ENCODE measurements at places on chromosomes 5 and 9. TPM values are rescaled to one million over a fixed set of nuclear protein-coding genes. Genes with fewer than 3 reads are reported as not detected.
A peak's percentile ranks its signal among the peaks of the same experiment; 100 is the strongest.

The SMC2 gene
- total RNA-seq, result 74.0 TPM

The ANKRD55 gene
- not detected for total RNA-seq

The HAND1 gene
- total RNA-seq, result not detected

The DNM1 gene
- 20.6 TPM for total RNA-seq

The GARIN3 gene
- total RNA-seq, result not detected

The ECM2 gene
- total RNA-seq, result not detected

The PCDHA5 gene
- 0.10 TPM for total RNA-seq

The C7 gene
- total RNA-seq, result not detected

DNA sequence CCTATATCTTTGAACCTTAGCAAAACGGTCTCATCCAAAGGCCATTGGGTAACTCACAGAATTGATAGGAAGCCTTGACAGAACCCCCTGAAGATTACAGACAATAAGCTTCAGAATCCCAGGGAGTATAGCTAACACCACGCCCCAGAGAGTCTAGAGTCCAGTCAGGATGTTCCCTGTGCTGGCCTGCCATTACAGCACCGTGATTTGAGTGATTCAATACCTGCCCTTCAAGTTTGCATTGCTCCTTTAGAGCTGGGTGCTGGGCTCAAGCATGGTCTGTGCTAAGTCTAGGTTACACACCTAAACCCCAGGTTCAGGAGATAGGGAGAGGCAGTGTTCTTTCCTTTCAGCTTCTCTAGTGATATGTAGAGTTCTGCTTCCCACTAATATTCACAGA is 90.5 kb downstream of the RASEF start:
- DNase-seq, result no peak

DNA sequence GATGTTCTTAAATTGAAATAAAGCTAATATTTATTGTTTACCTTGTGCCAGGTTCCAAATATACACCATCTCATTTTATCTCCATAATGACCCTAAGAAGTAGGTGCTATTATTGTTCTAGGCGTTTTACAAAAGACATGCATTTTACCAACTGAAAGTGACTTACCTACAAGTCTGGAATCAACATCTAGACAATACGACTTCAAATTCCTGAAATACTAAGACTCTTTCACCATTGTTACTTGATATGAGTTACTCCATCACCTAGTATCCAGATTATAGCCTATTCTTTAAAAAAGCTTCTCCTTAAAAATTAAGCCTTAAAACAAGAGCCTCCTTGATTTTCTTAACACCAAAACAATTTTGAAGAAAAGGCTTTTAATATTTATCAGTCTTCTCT is 13.3 kb downstream of the HACD4 start:
- no peak for DNase-seq

DNA sequence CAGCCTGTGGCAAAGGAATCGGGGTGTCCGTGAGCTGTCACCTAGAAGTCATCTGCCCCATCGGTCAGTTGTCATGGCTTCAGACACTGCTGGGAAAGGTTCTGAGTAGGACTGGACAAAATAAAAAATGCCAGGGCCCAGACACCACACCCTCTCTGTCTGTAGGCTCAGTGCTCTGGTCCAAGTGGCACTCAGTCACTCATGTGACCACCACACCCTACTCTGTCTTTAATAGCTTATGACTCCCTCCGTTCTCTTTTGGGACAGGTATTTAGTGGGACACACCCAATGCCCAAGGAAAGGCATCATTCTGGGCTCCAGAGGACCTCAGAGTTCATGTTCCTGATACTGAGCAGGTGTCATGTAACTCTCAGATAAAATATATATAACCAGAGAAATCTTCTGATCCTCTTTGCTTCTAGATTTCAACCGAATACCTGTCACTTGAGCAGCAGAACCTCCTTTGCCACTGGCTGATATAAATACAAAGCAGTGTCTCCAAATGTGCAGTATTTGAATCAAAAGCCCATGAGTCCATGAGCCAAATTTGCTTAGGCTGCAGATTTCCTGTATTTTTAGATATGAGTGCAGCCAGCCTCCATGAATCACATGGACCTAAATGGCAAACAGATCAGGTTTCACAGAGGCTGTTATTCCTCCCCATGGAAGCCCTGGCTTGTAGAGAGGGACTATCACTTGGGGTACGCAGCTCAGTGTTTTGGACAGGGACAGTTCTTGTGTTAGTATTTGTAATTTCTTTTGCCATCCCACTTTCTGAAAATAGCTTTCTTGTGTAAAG is 272.0 kb downstream of the ARHGAP26 start:
- DNase-seq, result no peak

DNA sequence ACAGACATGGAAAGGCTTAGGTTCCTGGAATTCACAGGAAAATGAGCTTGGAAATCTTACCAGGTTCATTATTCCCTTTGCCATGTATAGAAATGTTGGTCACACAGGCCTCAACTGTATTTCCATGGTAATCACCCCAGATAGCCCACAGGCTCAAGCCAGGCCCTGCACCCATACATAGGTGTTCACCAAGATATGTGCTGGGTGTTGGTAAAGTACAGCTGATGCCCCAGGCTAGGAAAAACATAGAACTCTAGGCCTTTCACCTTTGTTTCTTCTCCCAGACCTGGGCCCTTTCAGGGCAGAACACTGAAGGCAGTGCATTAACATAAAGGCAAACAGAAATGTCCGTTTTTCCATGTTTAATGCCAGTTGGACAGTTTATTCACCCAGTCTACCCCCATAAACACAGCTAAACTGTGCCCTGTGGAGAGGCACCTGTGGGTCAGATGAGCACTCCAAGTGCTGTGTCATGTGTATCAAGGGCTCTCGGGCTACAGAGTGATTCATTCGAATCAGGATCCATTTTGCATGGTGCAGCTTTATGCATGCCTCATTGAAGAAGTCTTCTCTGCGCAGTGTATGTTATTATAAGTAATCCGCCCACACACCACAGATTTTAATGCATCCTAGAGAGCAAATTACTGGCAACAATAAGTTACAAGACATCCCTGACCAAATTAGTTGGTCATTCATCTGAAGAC is 93.4 kb upstream of the SLC30A5 start:
- no peak for DNase-seq

- DNase-seq, result no peak
Observed at GRCh38 chr9:22175972-22176545, 167.0 kb upstream of the CDKN2B start.

DNA sequence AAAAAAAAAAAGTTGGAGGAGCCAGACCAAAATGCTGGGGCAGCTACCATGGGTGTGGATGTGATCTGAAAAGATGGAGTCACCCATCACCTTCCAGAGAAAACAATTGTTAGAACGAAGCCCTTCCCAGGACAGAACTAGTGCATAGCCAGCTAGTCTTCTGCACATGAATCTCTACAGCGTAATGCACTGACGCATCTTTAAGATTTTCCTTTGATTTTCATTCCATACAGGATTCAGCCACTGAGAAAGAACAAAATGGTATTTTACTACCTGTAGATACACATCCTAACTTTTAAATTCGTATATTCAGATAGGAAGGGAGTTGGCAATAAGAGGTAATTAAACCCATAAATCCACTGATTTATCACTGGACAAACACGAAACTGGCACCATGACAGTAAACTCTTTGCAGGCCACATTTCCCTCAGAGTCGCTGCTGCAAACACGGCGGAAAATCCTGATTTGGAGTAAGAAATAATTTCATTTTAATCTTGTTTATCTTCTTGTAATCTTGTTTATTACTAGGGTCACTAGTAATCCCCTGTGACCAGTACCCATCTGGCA is 206.6 kb downstream of the SPOCK1 start:
- no peak for DNase-seq

DNA sequence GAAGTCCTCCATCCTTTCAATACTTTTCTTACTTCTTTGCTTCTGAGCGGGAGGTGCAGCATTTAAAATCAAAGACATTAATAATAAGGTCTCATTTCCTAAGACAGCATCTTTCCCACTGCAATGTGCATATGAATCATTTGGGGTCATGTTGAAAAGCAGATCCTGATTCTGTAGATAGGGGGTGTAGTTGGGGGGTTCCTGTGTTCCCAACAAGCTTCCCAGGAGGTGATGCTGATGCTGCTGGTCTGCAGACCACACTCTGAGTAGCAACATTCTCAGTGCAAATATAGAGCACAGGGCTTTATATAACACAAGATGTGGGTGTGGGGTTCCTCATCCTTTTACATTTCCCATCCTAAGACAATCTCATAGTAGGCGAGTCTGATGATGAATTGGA is 126.5 kb upstream of the PALM2AKAP2 start:
- peak; percentile 20 for DNase-seq

DNA sequence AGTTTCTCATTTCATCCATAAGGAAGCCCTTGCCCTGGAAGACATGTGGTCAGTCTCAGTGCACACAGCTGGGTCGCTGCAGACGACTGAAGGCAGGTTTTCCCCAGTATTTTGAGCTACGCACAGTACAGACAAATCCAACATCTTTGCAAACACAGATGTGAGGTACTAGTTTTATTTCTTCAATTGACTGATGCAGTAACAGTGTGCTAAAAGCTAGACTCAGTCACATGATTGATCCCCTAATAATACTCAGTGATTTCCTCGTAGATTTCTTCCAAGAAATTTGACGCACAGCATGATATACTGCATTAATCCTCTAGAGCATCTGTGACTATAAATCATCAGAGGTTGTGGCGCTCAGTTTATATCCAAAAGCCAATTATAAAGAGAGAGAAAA is 346.1 kb downstream of the DIRAS2 start:
- no peak for DNase-seq

GRCh38 chr5:87877495-87877894 is 391.1 kb downstream of the TMEM161B start:
- no peak for DNase-seq

GRCh38 chr9:114602620-114603019 is 8.5 kb upstream of the TMEM268 start:
- no peak for DNase-seq

DNA sequence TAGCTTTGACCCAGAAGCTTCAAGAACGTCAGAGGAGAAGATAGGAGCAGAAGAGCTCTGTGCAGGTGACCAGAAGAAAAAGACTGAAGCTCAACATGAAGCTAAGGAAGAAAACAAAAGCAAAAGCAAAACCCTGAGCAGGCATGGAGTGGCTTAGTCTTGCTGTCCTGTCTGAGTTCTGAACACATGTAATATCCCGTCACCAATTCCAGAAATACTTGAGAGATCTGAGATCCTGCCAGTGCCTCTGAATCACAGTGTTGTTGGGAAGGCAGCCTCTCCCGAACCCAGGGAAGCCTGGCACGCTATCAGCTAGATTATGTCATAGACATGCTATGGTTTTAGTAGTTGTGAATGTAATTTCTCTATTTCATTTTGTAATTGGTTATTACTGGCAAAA is 235.7 kb downstream of the ICE1 start:
- peak; percentile 65 for DNase-seq

DNA sequence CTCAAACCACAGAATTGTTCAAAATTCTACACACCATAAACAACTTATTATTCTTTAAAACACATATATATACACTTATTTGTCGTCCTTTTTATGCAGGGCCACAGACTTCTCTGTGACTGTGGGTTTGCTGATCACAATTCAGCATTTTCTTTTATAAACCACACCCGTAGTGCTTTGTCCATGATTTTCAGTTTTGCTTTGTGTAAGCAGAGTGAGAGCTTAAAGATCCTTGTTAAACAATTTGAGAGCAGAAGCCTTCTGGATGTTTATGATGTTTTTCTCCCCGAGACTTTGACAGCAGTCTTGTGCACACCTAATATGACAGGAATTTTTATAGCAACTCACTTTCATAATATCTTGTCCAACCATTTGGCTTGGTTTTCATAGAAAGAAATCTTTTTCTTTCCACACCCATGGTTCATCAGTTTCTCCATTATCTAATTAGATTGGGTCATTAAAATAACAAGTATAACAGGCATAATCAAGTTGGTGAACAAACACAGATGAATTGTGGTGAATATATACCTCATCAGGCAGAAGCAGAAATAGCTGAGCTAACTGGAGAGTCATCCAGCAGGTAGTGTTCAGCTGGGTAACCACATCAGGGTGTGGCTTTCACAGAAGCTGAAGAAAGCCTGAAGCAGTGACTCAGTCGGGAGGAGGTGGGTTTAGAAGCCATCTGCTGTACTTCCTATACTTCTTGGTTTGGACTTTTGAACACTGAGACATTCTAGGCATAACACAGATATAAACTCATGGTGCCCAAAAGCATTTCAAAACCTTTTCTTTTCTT is 232.8 kb downstream of the DOCK8 start:
- DNase-seq, result peak; percentile 89

- DNase-seq, result no peak
Observed at GRCh38 chr9:105900123-105900522, 205.8 kb downstream of the TMEM38B start.

GRCh38 chr5:148979083-148979723 is 83.7 kb downstream of the SH3TC2 start:
- DNase-seq, result peak; percentile 70

DNA sequence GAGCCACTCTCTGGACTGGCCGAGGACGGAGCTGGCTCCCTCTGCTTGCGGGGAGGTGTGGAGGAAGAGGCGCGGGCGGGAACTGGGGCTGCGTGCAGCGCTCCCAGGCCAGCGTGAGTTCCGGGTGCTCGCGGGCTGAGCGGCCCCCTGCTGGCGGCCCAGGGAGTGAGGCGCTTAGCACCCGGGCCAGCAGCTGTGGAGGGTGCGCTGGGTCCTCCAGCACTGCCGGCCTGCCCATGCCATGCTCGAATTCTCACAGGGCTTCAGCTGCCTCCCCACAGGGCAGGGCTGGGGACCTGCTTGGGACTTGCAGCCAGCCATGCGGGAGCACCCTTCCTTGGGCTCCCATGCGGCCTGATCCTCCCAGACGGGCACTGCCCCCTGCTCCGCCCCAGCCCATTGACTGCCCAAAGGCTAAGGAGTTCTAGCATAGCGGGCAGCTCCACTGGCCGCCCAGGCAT is 416.9 kb downstream of the MRPS30 start:
- DNase-seq, result no peak

DNA sequence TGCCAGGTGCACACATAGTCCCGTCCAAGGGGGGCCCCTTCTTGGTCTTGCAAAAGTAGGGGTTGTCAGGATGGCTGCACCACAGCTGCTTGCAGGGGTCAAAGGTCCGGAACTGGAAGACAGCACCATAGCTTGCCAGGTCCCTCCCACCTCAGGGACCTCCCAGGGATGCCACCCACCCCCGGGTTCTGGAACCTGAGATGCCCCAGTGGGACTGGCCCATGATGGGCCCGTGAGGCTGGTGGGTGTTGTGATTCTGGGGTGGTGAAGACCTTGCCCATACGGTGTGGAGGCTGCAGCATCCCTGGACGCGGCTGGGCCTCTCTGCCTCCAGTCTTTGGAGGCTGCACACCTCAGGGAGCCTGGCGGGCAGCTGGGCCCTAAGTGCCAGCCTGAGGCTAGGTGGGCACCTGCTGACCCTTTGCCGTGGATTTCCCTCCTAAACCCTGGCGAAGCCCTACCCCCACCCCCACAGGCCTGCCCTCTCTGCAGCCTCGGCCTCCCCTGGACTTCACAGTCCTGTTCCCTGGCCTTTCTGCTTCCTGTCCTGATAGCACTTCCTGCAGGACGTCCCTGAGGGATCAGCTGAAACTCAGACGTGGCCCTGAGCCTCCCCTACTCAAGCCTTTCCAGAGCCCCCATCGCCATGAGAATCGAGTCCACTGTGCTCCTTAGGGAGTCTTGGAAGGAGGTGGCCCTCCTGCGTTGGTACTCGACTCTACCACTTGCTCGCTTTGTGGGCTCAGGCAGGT is 92.1 kb downstream of the ZNF354C start:
- DNase-seq, result no peak
